ENCODE measurements at places on chromosomes 5 and 9. TPM values are rescaled to one million over a fixed set of nuclear protein-coding genes. Genes with fewer than 3 reads are reported as not detected.

DNA sequence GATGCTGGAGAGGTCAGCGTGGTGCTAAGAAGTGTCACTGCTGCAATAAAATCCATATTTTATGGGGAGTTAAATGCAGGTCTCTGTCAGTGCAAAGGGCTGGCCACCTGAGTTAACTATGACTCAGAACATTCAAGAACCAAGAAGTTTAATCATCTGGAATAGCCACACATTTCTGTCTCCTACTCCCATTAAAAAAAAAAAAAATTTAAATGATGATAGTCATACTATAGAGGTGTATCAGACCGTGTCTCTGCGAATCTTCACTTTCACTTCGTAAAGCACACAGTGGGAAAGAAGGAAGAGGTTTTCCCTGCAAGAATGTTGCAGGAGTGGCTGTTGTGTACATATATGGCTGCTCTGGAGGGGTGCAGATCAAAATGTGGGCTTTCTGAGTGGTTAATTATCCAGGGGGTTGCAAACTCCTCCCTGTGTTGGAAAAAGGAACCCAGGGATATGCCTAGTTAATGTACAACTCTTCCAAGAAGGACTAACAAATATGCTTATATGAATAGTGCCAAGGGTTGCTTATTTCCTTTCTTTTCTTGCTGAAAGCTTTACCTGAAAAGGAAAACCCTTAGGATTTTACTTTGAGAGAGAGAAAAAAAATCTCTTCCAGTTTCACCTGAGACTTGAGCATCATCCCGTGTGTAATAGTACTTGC, 1.5 kb downstream of the CDH6 start:
- no peak overlapping the region for H3K27ac ChIP-seq
- H3K4me3 ChIP-seq, result no peak overlapping the region
- no peaks in the 10 kb centered on the region for H3K36me3 ChIP-seq
- peaks cover 36% of the 10 kb centered on the region for H3K27me3 ChIP-seq
- no peaks in the 10 kb centered on the region for H3K4me1 ChIP-seq
- DNase-seq, result no peak

DNA sequence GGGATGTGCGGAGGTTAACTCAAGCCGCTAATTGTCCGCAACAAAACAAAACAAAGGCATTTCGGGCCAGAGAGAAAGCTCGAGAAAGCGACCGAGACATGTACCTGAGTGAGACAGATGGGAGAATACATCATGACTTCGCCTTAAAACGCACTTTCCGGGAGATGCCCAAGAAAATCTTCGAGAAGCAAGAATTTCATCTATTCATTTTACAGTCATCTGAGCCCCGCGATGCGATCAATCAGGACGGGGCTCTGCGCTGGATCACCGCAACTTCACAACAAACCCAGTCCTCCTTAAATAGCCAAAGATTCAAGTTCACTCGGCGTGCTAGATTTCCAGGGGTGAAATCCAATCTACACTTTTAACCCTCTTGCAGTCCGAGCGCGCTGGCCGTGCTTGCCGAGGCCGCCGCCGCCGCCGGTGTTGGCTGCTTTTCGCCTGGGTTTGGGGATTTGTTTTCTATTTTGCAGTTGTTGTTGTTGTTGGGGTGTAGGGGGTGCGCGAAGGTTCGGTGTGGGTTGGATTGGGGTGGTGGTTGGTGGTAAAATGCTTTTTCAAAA, 482 bp downstream of the NFIB start:
- peaks cover 5% of the 10 kb centered on the region for H3K36me3 ChIP-seq
- peaks cover 66% of the 10 kb centered on the region for H3K27me3 ChIP-seq
- DNase-seq, result no peak
- H3K4me1 ChIP-seq, result peaks cover 19% of the 10 kb centered on the region
- peak overlapping the region; percentile 72 for H3K4me3 ChIP-seq

GRCh38 chr9:82939451-82939850, 123.5 kb downstream of the RASEF start:
- H3K4me3 ChIP-seq, result no peak overlapping the region
- H3K27ac ChIP-seq, result no peak overlapping the region
- H3K36me3 ChIP-seq, result no peaks in the 10 kb centered on the region
- H3K27me3 ChIP-seq, result no peaks in the 10 kb centered on the region

GRCh38 chr9:98635374-98635773, 73.4 kb downstream of the GABBR2 start:
- H3K4me1 ChIP-seq, result no peaks in the 10 kb centered on the region
- H3K27me3 ChIP-seq, result peaks cover 2% of the 10 kb centered on the region
- DNase-seq, result no peak
- no peak overlapping the region for H3K27ac ChIP-seq

GRCh38 chr5:125696762-125697161, 726.4 kb upstream of the GRAMD2B start:
- H3K27ac ChIP-seq, result no peak overlapping the region
- no peak overlapping the region for H3K4me3 ChIP-seq
- no peaks in the 10 kb centered on the region for H3K36me3 ChIP-seq
- H3K27me3 ChIP-seq, result no peaks in the 10 kb centered on the region

GRCh38 chr9:20570756-20571155, 51.5 kb downstream of the MLLT3 start:
- no peak for DNase-seq
- peaks cover 15% of the 10 kb centered on the region for H3K36me3 ChIP-seq
- H3K4me3 ChIP-seq, result no peak overlapping the region
- no peaks in the 10 kb centered on the region for H3K27me3 ChIP-seq

DNA sequence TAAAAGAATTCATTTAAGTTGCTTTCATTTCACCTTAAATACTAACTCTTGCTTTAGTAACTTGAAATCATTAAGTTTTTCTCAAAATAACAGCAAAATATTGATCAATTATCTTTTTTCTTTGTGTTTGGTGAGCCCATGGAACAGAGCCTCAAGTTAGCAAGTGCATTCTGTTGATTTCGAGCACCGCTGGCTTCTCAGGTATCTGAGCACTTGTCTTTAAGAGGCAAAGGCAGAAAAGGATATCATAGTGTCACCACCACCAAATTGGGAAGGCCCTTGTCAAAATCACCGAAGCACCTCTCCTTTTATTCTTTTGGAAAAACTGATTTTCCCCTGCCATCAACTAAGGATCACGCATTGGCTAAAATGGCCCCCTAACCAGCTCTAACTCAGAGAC, 17.1 kb upstream of the CTNNAL1 start:
- H3K4me3 ChIP-seq, result no peak overlapping the region
- no peak overlapping the region for H3K27ac ChIP-seq
- H3K4me1 ChIP-seq, result no peaks in the 10 kb centered on the region
- H3K36me3 ChIP-seq, result peaks cover 32% of the 10 kb centered on the region
- H3K27me3 ChIP-seq, result no peaks in the 10 kb centered on the region

GRCh38 chr5:55540525-55540924, 5.8 kb upstream of the PLPP1 start:
- H3K4me1 ChIP-seq, result peaks cover 40% of the 10 kb centered on the region
- no peaks in the 10 kb centered on the region for H3K36me3 ChIP-seq
- H3K27me3 ChIP-seq, result no peaks in the 10 kb centered on the region
- H3K27ac ChIP-seq, result peak overlapping the region; percentile 61
- no peak for DNase-seq
- peak overlapping the region; percentile 35 for H3K4me3 ChIP-seq

GRCh38 chr5:16515532-16515931, 49.9 kb upstream of the ZNF622 start:
- no peak overlapping the region for H3K27ac ChIP-seq
- H3K27me3 ChIP-seq, result no peaks in the 10 kb centered on the region
- peaks cover 1% of the 10 kb centered on the region for H3K4me1 ChIP-seq
- no peaks in the 10 kb centered on the region for H3K36me3 ChIP-seq
- no peak overlapping the region for H3K4me3 ChIP-seq

DNA sequence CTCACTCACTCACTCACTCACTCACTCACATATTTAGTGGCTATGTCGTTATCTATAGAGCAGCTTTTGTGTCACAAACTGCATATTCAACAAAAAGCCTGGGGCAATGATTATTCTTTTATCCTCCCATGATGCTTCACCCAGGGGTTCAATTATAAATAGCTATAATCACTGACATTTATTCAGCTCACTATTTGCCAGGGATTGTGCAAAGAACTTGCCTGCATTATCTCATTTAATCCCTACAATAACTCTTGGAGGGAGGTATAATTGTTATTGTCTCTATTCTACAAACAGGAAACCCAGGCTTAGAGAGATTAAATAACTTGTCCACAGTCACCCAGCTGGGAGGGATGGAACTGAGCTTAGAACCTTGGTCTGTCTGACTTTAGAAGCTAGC, 298.0 kb upstream of the MSX2 start:
- DNase-seq, result no peak
- H3K27me3 ChIP-seq, result no peaks in the 10 kb centered on the region
- no peaks in the 10 kb centered on the region for H3K4me1 ChIP-seq
- no peak overlapping the region for H3K4me3 ChIP-seq
- H3K36me3 ChIP-seq, result no peaks in the 10 kb centered on the region
- H3K27ac ChIP-seq, result no peak overlapping the region

DNA sequence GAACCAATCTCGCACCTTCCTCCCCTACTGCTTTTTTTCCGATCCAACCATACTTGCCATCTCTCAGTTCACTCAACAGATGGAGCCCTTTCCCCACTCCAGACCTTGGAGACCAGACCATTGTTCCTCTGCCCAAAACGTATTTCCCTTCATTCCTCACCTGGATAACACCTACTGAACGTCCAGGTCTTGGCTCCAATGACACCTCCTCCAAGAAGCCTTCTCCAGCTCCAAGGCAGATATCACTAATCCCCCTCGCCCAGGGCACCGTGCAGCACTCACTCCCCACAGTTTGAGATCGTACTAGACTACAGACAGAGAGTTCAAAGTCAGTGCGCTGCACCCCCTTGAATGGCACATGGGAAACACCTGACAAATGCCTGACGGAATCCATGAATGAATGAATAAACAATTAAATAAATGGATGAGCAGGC, 47.1 kb upstream of the AKNA start:
- H3K27ac ChIP-seq, result no peak overlapping the region
- H3K4me1 ChIP-seq, result peaks cover 3% of the 10 kb centered on the region
- no peak for DNase-seq
- H3K36me3 ChIP-seq, result no peaks in the 10 kb centered on the region

DNA sequence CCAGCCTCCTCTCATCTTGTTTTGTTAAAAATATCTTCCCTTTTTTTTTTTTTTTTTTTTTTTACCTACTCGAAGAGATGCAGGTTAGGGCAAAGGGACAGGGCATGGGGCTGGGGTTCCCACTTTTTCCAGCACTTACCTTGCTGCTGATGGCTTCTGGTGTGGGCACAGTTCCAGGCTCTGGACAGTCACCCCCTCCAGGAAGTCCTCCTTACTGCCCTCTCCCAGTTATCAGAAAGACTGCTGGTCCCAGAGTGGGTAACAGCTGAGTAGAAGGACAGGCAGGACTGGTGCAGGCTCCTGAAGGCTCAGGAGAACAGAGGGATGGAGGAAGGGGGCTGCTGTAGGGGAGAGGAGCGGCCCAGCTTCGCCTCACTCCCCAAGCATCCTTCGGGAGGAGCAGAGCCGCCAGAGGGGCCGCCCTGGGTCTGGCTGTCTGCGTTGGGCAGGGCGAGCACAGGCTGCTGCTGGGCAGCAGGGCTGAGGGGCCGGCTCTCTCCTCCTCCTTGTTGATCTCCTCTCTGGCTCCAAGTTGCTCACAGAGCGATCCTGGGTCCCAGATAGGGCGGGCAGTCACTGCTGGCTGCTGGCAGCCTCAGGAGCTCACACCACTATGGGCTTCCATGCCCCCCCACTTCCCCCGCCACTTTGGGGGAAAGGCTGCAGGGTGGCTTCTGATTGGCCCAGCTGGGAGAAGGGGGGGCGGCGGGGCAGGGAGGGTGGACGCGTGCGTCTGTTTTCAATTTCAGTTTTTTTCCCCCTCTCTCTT, at the start of gene PDGFRB:
TSS of gene PDGFRB (minus strand) at position 588 of the 769 bp plus-strand sequence. CDS start 18,798 bp downstream, outside the sequence.
- DNase-seq, result no peak
- H3K4me1 ChIP-seq, result peaks cover 5% of the 10 kb centered on the region
- H3K4me3 ChIP-seq, result peak within 1 kb of the TSS; percentile 77
- peaks cover 30% of the 10 kb centered on the region for H3K27me3 ChIP-seq
- H3K36me3 ChIP-seq, result no peaks in the 10 kb centered on the region

GRCh38 chr5:134609232-134609851, 23.3 kb downstream of the SAR1B start:
- H3K4me3 ChIP-seq, result peak overlapping the region; percentile 22
- DNase-seq, result no peak
- peaks cover 45% of the 10 kb centered on the region for H3K4me1 ChIP-seq
- H3K27me3 ChIP-seq, result no peaks in the 10 kb centered on the region

DNA sequence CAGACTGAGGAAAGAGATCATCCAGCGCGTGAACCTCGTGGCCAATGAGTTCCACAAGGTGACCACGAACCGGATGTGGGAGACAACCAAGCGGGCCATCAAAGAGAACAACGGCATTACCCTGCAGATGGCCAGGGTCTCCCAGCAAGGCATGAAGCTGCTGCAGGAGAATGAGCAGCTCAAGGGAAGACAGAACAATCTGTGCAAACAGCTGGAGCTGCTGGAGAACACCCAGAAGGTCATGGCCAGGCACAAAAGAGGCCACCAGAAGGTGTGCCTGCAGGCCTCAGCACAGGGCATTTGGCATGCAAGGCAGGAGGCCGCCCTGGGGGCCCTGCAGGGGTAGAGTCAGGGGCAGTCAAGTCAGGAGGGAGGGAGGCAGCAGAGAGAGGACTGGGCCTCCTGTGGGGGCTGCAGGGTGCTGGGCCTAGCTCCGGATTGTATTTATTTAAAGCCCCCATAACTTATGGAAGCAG, 4.2 kb downstream of the PTRH1 start:
- H3K27ac ChIP-seq, result no peak overlapping the region
- no peak overlapping the region for H3K4me3 ChIP-seq
- peaks cover 3% of the 10 kb centered on the region for H3K36me3 ChIP-seq
- no peaks in the 10 kb centered on the region for H3K27me3 ChIP-seq

DNA sequence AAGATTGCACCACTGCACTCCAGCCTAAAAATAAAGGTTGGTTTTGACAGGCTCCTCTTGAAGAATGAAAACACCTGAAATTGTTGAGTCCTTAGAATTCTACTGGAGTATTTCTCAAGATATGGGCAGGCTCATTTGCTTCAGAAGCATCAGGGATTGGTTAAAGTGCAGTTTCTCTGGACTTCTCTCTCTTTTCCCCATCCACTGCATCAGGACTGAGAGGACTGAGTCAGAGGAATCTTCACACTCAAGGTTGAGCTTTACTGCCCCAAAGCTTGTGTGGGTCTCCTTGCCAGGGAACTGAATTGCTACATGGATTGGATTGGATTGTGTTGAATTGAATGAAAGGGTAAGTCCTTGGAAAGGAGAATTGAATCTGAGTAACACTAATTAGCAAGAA, 7.5 kb upstream of the CCDC69 start:
- H3K4me1 ChIP-seq, result peaks cover 9% of the 10 kb centered on the region
- H3K27me3 ChIP-seq, result peaks cover 3% of the 10 kb centered on the region
- H3K4me3 ChIP-seq, result no peak overlapping the region
- DNase-seq, result no peak
- H3K36me3 ChIP-seq, result no peaks in the 10 kb centered on the region

DNA sequence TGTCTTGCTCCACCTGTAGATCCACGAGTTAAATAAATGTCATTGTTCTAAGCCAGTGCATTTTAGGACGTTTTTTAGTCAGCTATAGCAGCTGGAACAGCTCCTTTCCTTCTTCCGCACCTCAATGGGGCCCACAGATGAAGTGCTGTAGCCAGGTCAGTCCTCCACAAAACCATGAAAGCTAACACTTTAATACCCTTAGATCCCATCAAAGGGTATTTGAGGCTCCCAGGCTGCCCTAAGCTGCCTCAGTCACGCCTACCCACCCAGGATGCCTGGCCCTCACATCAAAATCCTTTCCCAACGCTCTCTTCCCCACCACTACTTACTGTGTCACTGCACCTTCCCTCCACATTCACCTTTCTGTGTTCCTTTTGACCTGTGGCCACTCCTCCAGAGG, 44.1 kb upstream of the ACO1 start:
- H3K4me1 ChIP-seq, result peaks cover 9% of the 10 kb centered on the region
- H3K4me3 ChIP-seq, result no peak overlapping the region
- H3K27ac ChIP-seq, result no peak overlapping the region
- H3K36me3 ChIP-seq, result no peaks in the 10 kb centered on the region

KLF4 gene
- 1.4 TPM for total RNA-seq

ADAMTS16 gene
- total RNA-seq, result not detected

PTGER4 gene
- total RNA-seq, result 30.4 TPM

LMNB1 gene
- 232 TPM for total RNA-seq

GRM6 gene
- not detected for total RNA-seq

C9orf50 gene
- total RNA-seq, result not detected

MLANA gene
- not detected for total RNA-seq

RNF224 gene
- not detected for total RNA-seq
